Left renal cortex interstitium (tissue), 4 donors: ENCODE measurements at places on chromosomes 2 and 18.

DNA sequence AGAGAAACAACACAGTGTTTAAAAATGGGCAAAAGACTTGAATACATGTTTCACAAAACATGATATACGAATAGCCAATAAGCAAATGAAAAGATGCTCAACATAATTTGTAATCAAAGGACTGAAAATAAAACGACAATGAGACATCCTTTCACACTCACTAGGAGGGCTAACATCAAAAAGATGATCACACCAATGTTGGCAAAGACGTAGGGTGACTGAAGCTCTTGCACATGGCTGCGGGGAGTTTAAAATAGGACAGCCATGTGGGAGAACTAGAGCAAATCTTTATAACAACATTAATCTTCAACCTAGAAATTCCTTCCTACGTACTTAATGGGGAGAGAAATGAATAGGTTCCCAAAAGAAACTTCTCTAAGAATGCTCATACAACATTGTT is 19.2 kb upstream of the SEH1L start:
- no peak for DNase-seq

DNA sequence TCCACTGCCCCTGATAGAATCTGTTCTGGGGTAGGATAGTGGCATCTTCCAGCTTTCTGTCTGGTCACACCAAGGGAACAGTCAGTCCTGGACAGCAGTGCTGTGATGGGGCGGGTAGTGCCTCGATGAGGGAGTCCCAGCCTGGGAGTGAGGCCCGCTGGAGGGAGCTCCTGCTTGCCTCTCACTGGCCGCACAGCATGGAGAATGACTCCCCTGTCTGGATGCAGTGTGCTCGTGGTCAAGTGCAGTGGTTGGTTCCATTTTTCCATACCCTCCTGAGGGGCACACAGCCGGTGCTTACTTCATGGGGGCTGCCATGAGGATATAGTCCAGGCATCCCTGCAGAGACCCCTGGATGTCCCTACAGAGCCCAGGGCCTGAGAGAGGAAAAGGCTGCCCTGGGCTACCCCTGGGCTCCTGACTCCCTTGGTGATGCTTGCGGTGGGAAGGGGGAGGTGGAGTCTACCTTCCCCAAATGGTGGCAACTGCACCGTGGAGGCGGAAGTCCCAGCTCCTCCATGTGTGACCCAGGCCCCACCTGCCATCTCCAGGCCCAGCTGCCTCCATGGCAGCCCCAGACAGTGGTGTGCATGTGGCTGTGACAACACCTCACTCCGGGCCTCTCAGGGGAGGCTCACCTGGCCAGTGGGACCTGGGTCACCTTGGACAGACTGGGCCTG is 212.5 kb downstream of the GLI2 start:
- no peak for DNase-seq

DNA sequence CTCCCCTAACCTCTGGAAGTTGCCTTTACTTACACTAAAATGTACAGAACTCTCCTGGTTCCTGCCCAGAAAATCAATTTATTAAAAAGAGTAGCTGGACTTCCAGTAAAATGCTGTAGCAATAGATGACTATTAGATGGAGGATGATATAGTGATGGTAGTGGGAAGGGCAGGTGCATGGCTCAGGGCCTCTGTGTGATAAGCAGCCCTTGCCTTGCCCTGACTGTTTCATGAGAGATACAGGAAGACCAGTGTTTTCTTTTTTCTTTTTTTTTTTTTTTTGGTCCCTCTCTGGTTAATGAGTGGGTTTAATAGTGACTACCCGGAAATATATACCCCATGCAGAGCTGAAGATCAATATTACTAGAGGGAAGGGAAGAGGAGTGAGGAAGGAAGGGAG is 48.7 kb upstream of the NEDD4L start:
- DNase-seq, result no peak

- DNase-seq, result no peak
Measured at GRCh38 chr2:189150033-189150432, 29.5 kb downstream of the COL5A2 start.

DNA sequence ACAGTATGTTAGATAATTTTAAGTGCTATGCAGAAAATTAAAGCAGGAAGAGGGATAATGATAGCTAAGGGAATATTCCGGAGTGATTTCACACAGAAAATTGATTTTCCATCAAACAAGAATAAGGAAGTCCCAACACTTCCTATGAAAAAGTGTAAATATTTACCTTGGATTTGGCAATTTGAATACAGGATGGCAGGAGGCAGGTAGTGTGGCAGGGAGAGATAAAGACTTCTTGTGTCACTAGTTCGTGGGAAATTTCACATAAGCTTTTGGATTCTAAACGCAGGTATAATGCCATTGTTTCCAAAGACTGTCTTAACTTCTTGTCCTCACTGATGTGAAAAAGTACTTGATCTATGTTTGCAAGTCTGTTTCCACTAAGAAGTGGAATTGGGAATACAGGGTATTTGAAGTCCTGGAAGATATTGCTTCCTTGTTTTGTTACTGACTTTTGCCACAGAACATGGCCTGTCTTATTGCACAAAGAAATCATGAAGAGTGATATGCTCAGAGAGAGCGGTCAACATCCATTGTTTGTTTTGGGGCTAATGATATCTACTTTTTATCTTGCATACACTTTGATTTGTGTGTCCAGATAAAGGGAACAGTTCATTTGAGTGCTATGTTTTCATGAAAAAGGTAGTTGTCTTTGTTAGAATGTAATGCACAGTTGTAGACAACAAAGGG is 1216.1 kb upstream of the FAM98A start:
- DNase-seq, result no peak

- no peak for DNase-seq
Measured at GRCh38 chr18:12377556-12378197, 650 bp upstream of the AFG3L2 start.
